ENCODE measurements at places on chromosomes 4 and X. TPM values are rescaled to one million over a fixed set of nuclear protein-coding genes. Genes with fewer than 3 reads are reported as not detected.

DNA sequence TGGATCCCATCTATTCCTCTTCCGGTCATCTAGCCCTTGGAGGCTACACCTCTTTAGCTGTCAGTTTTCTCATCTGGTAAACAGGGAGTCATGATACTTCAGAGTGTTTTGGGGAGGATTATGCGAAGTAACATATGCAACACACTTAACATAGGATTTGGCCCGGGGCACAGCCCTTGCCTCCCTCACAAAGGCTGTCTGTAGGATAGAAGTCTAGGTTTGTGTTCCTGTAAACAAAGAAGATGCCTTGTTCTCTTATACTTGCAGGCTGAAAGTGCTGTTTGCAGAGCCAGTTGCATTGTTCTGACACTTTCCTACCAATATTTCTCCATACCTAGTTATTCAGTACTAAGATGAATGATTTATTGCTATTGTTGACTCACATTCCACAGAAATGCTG, 2.2 kb upstream of the APELA start:
- no peak for DNase-seq

- DNase-seq, result no peak
These were observed 165.1 kb upstream of the PPARGC1A start for GRCh38 chr4:24054910-24055309.

The CLGN gene
- polyA plus RNA-seq, result not detected

The MGARP gene
- not detected for polyA plus RNA-seq

GRCh38 chr4:23360718-23361117, 529.1 kb downstream of the PPARGC1A start:
- no peak for DNase-seq

GRCh38 chr4:19417256-19417655, 834.4 kb upstream of the SLIT2 start:
- no peak for DNase-seq

DNA sequence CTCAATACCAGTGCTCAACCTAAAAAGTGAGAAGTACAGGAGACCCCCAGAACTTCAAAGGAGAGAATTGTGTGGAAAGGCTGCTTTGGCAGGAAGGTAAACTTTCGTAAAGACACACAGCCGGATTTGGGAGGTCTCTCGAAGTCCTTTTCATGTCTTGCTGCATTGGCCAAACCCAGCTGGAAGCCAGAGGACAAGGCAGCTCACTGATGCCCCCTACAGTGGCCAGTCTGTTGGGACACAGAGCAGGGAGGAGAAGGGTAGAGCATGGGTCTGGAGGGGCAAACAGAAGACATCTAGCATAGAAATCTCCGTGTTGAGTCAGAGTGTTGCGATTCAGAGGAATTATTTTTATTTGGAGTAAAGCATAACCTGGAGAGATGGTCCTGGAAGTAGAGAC, 198.9 kb downstream of the ANK2 start:
- no peak for DNase-seq

- DNase-seq, result no peak
These were observed 2.6 kb downstream of the INTS6L start for GRCh38 chrX:135522878-135523693.

GRCh38 chr4:15992167-15992485, 29.2 kb upstream of the FGFBP2 start:
- DNase-seq, result no peak

The GASK1B gene
- 0.54 TPM for polyA plus RNA-seq

- no peak for DNase-seq
These were observed 8.1 kb downstream of the CRMP1 start for GRCh38 chr4:5884796-5885195.

- no peak for DNase-seq
These were observed 52.2 kb downstream of the CLCN4 start for GRCh38 chrX:10208953-10209352.

GRCh38 chr4:41339812-41340809, 83.4 kb downstream of the UCHL1 start:
- DNase-seq, result no peak

The SHROOM3 gene
- polyA plus RNA-seq, result not detected

GRCh38 chr4:102687373-102687981, 73.3 kb downstream of the MANBA start:
- no peak for DNase-seq

The P2RY8 gene
- polyA plus RNA-seq, result 119 TPM

The ARR3 gene
- not detected for polyA plus RNA-seq

GRCh38 chrX:10014462-10015354, 47.5 kb downstream of the CLDN34 start:
- peak; percentile 80 for DNase-seq

DNA sequence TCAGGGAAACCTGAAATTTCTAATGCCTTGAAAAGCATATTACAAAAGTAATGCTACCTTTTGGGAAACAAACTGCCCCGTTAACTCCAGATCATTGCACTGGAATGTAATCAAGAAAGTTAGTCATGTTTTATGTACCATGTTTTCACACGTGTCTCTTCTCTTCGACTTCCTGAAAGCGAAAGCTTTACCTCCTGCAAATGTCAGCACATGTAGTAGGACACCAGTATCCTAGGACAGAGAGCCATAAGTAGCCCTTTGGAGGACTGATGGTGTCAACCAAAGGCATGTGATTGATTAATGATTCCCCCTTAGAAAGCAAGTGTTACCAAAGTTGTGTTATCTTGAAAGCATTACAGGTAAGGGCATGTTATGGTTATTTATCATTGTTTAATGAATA, 8.8 kb upstream of the MND1 start:
- no peak for DNase-seq

The EMCN gene
- not detected for polyA plus RNA-seq

The VCX2 gene
- not detected for polyA plus RNA-seq

The GPR50 gene
- polyA plus RNA-seq, result not detected

- DNase-seq, result no peak
These were observed 930.1 kb downstream of the ADGRL3 start for GRCh38 chr4:62130230-62130629.

The RAB9B gene
- 0.43 TPM for polyA plus RNA-seq

DNA sequence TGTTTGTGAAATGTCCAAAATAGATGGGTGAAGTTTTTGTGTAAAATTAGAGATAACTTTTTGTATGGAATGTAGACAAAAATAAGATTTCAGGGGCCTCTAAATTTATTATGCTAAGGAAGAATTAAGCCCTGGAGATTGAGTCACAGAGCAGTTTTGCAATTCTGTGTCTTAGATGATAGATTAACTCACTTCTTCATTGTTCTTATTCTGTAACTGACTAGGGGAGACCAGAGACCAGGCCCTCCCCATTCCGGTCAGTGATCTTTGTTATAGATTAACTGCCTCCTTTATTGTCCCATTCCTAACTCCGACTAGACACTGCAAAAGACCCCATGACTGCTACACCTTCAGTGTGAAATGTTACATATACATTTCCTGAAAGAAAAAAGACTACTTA, 238.4 kb upstream of the TAPT1 start:
- no peak for DNase-seq

The GLRA3 gene
- polyA plus RNA-seq, result not detected

DNA sequence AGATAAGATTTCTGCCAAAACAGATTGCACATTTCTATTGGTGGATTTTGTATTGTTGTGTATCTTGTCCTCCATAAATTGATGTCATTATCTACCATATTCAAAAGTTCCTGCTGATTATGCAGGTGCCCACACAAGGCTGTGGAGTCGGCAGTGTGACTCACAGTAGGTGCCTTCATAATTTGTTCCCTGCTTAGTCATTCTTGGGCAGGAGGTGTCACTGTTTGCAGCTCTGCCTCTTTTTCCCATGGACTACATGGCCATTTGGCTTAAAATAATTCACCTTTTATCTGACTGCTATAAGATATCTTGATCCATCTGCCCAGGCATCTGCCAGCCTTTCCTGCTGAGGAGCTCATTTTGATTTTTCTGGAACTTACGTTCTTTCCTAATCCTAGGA, 33.6 kb upstream of the ENPEP start:
- no peak for DNase-seq

GRCh38 chr4:4831825-4832224, 27.6 kb upstream of the MSX1 start:
- DNase-seq, result no peak

The PHF8 gene
- polyA plus RNA-seq, result 5.8 TPM

GRCh38 chrX:101206471-101206870, 13.1 kb upstream of the DRP2 start:
- no peak for DNase-seq

- DNase-seq, result no peak
These were observed 116.4 kb downstream of the ARX start for GRCh38 chrX:24899391-24899790.

The CSAG1 gene
- polyA plus RNA-seq, result not detected

The RTL5 gene
- polyA plus RNA-seq, result 0.16 TPM

DNA sequence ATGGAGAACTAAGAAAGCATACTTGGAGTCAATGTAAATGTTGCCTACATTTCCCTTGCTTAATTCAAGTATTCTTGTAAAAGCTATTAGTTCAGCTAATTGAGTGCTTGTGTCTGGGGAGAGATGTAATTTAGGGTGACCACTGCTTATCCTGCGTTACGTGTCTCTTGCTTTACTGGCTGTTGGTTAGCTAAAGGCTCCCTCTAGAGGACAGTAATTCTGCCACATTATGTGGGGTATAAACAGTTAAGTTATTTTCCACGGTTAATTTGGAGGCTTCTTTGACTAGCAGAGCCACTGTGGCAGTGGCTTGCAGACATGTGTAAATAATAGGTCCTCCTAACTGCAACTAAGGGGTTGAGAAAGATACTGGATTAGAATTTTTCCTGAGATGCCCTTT, 25.3 kb upstream of the NAF1 start:
- no peak for DNase-seq

The GABRG1 gene
- polyA plus RNA-seq, result not detected

GRCh38 chr4:51909236-51909703, 66.3 kb downstream of the DCUN1D4 start:
- DNase-seq, result no peak

The FREM3 gene
- polyA plus RNA-seq, result not detected

GRCh38 chrX:111257733-111258132, 12.6 kb downstream of the CAPN6 start:
- DNase-seq, result no peak

The EGF gene
- 0.11 TPM for polyA plus RNA-seq
